Skeletal muscle cell (primary cell): ENCODE measurements at places on chromosomes 1 and 21.

- no peak for DNase-seq
These were observed 4.8 kb downstream of the FAM3B start for GRCh38 chr21:41321211-41321907.

- no peak for DNase-seq
These were observed 4.4 kb downstream of the HAX1 start for GRCh38 chr1:154276797-154277196.

DNA sequence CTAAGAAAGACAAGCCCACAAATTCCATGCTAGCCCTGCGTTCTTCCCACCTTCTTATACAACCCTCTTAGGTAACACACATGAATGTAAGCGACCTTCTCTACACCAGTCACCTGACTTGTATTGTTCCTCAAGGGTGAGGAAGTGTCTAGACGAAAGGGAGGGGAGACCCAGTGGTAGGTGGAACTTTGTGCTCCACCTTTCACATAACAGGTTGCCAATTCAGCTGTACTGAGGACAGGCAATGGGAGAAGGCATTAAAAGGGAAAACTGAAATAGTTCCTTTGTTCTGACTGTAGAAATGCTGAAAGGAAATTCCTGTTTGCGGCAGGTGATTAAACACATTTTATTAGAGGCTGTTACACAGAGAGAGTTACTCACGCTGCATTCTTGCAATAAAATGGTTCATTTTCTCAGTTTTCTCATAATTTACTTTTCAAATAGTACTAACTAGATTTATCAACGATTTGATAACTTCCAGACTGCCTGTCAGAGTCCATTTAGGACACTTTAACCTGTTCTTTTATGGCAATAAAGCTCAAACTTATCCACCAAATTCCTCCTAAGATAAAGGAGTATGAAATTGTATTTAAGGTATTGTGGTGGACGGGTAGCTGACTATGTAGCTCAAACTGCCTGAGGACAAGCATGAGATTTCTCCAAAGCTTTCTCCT, 17.8 kb upstream of the CHRM3 start:
- DNase-seq = no peak

DNA sequence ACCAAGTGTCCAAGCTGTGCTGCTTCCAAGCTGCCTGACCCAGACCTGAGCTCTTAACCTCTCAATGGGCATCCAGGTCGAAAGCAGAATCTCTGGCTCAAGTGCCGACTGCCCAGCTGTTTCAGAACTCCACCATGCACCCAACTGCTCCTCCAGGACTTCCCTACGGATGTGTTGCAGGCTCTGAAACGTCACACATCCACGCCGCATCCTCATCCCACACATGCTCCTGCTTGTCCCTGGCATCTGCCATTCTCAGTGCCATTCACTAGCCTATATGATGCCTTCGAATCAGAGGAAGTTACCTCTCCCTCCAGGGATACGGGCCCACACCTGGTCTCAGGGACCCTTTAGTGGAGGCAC, 11.2 kb downstream of the PDZK1IP1 start:
- DNase-seq = no peak

- DNase-seq = no peak
These were observed 27.7 kb downstream of the VANGL2 start for GRCh38 chr1:160428053-160428452.

- no peak for DNase-seq
These were observed 31.5 kb upstream of the KCNK1 start for GRCh38 chr1:233582439-233582838.

DNA sequence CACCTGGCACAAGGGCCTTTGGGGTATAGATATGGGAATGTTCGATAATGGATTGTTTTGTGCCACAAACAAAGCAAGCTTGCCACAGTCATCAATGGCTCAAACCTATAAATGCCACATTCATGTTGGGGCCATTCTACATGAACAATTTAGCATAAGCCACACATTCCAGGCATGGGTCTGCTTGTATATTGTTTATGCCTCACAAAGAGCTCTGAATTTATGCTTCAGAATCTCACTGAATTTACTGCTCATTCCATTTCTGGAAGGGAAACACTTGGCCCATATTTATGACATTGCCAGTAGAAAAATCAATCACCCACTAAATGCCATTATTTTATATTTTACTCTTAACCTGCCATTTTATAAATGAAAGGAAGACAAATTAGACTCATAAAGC, 6.4 kb downstream of the PCP4 start:
- DNase-seq = no peak

DNA sequence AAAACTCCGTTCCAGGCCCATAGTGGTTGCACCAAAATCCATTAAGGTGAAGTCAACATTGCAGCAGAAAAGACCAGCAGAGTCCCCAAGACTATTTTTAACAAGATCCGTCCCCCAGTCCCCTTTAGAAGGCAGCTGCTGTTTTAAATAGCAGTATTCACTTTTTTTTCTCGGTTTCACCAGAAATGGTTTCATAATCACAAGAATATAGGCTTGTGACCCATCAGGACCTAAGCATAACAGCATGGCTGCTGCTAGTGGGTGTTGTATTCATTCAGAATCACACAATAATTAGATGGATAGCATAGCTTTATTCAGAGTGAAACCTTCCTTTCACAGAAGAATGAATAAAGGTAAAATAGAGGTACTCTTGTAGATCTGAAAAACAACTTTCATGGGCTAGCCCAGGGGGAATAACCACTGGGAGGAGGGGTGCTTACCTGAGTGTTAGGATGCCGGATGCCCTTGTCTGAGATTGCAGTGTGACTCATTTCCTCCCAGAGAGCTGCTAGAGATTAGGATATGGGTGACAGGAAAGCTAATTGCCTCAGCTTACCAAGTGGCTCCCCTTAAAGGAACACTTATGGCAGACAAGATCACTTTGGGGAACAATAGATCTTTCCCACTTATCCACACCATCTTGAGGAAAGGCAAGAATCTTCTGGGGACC, 35.0 kb downstream of the ACKR1 start:
- DNase-seq = no peak

DNA sequence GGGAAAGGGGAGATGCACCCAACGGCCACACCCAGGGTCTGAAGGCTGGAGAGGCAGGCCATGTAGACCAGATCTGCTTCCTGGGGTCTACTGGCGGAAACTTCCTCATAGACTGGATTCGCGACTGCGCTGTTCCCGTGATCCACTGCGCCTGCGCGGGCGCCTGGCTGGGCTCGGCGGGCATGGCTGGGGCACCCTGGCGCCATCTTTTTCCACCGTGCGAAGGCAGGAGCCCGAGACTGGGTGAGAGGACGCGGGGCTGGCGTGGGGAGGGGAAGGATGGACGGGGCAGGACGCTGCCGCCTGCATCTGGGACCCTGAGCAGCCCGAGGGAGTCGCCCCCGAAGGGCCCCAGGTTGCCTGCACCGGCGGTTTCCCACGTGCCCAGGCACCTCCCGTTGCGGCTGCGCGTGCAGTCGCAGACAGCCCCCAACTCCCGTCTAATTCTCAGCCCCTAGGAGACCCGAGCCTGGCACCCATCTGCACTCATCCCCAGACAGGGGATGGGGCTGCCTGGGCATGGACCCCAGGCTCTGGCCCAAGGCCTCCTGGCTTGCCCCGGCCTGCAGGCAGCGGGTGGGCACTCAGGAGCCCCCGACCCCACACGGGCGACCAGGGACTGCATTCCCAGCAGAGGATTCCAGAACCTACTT, 12.4 kb upstream of the FAM3B start:
- DNase-seq = no peak

DNA sequence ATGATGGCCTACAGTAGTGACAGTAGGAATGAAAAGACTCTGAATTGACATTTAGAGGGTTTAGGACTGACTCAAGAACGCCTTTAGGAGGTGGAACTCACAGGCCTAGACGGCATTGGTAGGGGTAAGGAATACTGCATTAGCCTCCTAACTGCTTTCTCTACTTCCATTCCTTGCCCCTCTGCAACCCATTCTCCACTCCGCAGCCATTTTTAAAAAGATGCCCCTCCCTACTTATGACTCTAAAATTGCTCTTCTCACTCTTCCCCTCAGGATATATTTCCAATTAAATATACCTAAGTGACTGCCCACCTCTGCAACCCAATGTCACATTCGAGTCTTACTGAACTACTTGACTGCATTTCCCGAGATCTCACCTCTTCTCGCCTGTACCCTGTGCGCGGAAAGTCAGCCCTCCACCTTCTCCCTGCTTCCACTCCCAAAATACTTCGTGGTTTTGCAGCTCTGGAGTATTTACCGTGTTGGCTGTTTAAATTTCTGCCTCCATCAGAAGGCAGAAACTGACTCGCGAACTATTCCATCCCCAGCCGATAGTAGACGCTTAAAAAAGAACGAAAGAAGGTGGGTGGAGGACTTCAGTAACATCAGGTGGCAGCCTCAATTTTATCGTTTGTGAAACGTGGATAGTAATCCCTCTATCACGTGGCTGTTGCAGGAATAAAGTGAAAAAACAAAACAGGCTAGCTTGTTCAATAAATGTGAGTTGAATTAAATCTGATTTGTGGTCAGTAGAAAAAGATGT, 1.1 kb upstream of the YBX1 start:
- no peak for DNase-seq

- DNase-seq = no peak
These were observed 2.6 kb upstream of the SPTA1 start for GRCh38 chr1:158689110-158689509.

DNA sequence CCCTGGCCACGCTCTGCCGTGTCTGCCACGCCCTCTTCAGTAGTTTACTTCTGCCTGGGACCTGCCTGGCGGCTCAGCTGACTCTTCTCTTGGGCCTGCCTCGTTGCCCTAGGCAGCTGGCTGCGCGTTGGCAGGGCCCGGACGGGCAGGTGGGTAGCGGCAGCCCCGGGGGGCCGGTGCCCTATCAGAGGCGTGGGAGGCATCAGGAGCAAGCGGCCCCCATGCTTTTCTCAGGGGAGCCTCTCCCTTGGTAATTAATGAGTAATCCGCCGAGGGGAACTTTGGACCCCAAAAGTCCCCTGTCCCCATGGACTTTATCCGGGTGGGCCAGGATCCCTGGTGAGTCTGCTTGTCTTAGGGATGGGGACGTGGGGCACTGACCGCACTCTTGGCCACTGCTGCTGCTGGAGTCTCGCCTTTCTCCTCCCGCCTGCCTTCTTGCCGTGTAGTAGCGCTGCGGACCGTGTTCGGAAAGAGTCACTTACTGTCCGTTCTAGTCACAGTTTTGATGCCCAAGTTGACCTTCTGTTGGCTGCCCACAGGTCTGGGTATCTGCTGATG, 22.7 kb downstream of the SKI start:
- DNase-seq = no peak

DNA sequence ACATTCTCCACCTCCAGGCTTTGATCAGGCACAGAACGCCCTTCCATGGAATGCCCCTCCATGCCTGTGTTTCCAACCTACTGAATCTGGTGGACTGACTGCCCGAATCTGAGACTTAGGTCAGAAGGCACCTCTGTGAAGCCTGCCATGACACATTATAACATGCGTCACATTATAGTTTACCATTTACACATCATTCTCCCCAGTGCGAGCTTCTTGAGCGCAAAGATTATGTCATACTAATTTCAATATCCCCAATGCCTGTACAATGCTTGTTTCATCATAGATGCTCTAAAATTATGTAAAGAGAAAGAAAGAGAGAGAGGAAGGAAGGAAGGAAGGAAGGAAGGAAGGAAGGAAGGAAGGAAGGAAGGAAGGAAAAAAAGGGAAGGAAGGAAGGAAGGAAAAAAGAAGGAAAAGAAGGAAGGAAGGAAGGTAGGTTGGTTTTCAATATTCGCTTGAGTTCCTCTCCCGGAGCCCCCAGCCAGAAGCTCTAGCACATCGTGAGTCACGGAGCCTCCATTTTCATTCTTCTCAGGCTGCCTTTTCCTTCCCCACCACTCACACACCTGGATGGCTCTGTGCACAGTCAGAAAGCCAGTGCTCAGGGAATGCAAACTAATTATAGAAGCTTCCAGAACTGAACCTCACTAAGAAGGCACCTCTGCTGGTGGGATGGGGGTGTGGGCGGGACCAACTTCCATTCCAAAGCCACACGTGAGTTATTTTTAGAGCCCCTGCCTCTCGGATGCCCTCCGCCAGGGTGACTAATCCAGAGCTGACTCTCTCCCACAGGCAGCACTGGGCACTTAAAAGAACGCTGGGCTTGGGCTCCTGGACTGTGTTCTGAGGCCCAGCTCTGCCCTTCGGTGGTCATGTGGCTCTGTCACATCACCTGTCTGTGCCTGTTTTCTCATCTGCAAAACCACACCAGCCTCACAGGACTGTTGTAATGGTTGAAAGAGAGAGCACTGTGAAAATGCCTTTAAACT, 27.4 kb downstream of the LAMB3 start:
- DNase-seq = no peak

- no peak for DNase-seq
These were observed 173.5 kb downstream of the GALNT2 start for GRCh38 chr1:230240446-230241086.

- no peak for DNase-seq
These were observed 60.1 kb downstream of the KIAA0040 start for GRCh38 chr1:175132436-175132835.
